Nucleus accumbens (tissue), 56 donors: ENCODE measurements at places on chromosomes 2 and 18.

DNA sequence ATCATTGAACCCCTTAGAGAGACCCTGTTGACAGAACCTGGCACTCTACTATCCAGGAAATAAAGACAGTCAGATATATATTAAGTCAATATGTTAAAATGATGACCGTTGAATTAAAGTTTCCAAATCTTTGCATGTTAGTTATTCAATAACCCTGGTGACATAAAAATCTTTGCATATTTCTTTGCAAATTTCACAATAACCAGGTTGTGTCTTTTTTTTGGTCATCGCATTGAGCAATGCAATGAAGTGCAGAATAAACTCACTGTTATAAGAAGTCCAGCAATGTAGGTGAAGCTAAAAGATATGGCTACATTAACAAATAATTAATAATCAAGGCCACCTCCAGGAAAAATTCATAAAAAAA, 596.9 kb downstream of the NYAP2 start:
- DNase-seq = no peak

- no peak for DNase-seq
Measured at GRCh38 chr2:241412144-241412543, 56.1 kb downstream of the FARP2 start.

- DNase-seq = no peak
Measured at GRCh38 chr2:46506131-46506706, 26.9 kb downstream of the TMEM247 start.

- DNase-seq = no peak
Measured at GRCh38 chr2:197908156-197908555, 103.8 kb downstream of the PLCL1 start.

GRCh38 chr2:204353823-204354222, 191.5 kb upstream of the PARD3B start:
- no peak for DNase-seq

GRCh38 chr18:24470022-24470618, 9.7 kb downstream of the HRH4 start:
- no peak for DNase-seq

DNA sequence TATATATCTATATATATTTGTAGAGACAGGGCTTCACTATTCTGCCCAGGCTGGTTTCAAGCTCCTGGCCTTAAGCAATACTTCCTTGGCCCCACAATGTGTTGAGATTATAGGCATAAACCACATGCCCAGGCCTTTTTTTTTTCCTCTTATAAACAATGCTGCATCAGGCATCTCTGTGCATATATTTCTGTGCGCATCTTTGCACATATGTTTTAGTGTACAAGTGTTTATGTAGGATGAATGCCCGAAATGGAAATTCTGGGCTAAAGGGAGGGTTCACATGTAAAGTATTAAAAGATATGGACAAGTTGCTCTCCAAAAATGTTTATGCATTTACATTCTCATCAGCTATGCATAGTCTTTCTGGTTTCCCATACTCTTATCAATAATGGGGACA, 183.2 kb upstream of the SPRED2 start:
- no peak for DNase-seq

DNA sequence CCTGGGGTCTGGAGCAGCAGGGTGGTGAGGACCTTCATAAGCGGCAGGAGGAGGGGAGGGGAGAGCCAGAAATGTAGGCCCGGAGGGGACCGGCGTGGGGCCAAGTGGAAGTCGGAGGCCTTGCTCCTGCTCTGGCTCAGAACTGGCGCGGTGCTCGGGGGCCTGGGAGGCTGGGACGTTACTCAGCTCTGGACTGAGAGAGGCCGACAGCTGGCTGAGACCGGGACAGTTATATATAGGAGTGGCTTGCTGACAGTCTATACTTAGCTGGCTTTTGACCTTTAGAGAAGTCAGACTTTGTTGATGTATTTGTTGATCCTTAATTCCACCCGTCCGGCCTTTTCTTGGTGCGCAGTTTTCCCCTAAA, 15.7 kb downstream of the IGFBP5 start:
- DNase-seq = no peak

- DNase-seq = no peak
Measured at GRCh38 chr2:157087373-157088002, 170.0 kb upstream of the GALNT5 start.

DNA sequence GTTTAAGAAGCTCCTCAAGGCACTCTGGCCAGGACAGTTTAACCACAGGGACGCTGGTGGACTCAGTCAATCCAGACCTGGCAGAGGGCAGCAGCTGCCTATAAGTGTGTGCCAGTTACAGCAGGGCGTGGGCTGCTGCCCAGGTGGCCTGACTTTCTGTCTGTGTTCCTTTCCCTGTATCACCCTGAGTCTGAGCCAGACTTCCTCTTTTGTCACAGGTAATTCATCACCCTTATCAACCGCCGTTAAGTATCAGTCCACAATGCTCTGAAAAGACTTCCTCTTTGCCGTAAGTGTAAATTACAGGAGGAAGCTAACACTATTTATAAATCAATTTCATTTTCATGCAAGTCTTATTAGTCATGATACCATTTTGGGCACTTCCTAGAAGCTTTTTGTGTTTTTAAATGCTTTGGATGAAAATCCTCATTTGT, 7.0 kb downstream of the LPIN1 start:
- DNase-seq = no peak

DNA sequence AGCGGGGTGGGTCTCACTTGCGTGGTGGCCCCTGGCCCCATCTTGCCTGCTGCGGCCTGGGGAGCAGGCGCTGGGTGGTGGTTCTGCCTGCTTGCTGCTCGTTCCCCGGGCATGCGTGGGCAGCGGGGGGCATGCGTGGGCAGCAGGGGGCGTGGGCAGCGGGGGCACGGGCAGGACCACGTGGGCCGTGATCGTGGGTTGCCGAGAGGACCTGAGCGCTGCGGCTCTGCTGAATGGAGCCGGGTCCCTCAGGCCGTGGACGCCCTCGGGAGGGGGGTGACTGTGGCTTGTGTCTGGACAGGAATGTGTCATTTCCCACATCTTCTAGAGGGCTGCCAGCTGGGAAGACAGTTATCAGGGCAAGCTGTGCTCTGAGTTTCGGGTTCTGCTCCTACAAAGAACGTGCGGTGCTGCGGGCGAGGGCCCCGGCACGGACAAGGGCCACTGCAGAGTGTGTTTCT, 8.3 kb upstream of the GAL3ST2 start:
- no peak for DNase-seq

- no peak for DNase-seq
Measured at GRCh38 chr2:54444503-54444902, 11.6 kb upstream of the SPTBN1 start.

DNA sequence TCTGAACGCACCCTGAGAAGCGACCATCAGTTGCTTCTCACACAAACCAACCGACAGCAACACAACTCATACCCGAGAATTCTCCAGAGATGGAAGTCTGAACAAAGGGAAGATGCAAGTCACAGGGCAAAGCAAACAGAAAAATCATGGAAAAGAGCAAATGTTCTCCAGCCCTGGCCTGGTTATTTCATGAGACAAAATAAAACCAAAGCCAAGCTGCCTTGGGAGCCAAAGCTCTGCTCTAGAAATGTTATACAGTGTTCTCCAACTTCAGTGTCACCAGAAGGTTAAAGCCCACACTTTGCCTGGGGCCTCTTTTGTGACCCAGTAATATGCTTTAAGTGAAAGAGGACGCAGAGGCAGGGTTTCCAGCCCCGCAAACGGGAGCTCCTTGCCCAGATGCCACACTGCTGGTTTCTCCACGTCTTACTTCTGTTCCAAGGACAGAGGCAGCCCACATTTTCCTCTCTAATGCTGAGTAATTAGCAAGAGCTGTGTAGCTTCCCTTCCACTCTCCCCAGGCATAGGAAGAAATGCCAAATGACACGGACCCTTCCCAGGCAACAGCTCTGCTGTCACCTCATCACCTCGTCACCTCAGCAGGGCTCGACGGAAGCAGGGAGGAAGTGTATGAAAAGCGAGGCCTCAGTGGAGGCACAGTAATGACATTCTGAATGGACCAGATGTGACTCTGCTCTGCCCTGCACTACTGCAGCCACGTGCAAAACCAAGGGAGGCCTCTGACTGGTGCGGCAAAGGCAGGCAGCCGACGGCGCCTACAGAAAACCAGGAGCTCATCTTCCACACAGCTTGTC, 64.7 kb downstream of the FBXO15 start:
- DNase-seq = no peak

DNA sequence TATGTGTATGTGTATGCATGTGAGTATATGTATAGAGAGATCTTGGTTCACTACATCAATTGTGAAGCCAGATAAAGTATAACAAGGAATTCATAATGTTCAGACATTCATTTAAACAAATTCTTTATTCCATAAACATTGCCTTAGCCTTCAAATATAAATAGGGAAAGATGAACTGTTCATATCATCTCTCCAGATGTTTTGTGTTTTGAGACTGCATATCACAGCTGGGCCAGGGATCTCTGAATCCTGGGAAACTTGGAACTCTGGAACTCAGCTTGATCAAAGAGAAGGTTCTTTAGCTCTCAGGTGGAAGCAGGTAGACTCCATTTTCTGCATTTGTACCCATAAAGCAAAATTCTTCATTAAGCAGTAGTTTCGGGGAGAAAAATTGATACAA, 272.6 kb upstream of the ETAA1 start:
- no peak for DNase-seq

GRCh38 chr2:35973737-35974132, 381.8 kb upstream of the CRIM1 start:
- no peak for DNase-seq

DNA sequence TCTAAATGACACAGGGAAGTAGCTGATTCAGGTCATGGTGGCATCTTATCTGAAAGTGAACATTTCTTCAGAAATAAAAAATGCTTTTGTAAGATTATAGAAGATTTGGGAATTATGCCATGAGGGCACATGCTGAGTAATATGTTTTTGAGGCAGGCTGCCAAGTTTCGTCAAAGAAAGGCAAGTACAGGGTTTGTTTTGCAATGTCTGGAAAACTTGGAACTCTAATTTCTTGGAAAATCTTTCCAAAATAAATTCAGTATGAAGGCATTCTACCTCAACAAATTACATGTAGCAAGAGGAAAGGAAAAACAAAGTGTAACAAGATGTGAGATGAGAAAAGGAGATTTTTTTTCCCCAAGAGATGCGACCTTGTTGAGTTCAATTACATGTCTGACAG, 167.7 kb downstream of the PLCL1 start:
- DNase-seq = no peak

- no peak for DNase-seq
Measured at GRCh38 chr2:228690681-228691080, 509.2 kb upstream of the SPHKAP start.

- DNase-seq = no peak
Measured at GRCh38 chr2:120301284-120301683, 44.7 kb upstream of the INHBB start.

- DNase-seq = no peak
Measured at GRCh38 chr2:1518867-1519530, 105.7 kb downstream of the TPO start.

- no peak for DNase-seq
Measured at GRCh38 chr2:230938516-230939065, 13.5 kb upstream of the GPR55 start.

GRCh38 chr2:233092432-233093165, 32.5 kb downstream of the INPP5D start:
- DNase-seq = no peak

- no peak for DNase-seq
Measured at GRCh38 chr2:46482490-46482889, 3.1 kb downstream of the TMEM247 start.

GRCh38 chr2:63881205-63881604, 39.5 kb downstream of the UGP2 start:
- DNase-seq = no peak

DNA sequence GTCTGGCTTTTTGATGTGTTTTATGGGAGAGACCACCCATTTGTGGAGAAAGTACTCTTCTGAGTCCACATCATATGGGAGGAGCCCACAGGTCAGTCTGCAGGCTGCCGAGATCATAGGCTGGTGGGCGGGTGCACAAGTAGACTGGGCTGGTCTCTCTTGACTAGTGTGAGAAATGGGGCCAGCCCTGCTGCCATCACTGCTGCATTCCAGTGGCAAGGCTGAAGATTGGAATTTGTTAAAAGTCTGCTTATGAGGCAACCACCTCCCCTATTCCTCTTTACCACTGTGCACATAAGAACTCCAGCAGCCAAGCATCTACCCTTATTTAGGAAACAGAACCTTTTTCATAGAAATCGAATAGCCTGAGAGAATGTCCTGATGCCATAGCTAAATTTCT, 200.7 kb downstream of the DIS3L2 start:
- no peak for DNase-seq

DNA sequence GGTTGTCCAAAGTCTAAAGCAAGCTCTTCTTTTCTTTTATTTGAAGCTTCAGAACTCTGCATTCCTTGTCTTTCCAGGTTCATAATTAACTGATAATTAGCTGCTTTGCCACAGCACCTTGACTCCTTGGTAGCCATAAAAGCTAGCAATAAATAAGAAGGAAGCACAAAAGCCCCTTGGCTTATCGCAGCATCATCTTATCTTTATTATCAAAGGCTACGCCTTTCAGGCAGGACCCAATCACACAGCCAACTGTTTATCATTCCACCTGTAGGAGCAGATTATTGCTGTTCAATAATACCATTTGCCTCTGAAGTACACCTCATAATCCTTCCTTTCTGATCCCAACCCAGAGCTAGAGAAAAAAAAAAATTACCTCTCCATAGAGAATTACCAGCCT, 489.2 kb downstream of the SATB2 start:
- DNase-seq = no peak

DNA sequence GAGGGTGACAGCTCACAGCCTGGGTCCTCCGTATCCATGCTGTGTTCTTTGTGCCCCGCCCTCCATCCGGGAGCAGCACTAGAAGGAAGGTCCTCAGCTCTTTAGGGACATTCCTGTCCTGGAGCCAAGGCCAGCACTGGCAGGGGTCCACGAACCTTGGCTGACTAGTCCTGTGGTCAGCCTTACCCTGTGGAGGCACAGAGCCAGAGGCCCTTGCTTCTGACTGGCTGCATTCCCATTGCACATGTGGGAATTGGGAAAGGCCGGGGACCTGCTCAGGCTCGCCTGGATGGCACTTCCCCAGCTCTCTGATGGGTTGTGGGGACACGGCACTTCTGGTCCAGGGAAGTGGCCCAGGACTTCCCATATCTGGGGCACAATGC, 24.9 kb upstream of the RHOB start:
- no peak for DNase-seq

DNA sequence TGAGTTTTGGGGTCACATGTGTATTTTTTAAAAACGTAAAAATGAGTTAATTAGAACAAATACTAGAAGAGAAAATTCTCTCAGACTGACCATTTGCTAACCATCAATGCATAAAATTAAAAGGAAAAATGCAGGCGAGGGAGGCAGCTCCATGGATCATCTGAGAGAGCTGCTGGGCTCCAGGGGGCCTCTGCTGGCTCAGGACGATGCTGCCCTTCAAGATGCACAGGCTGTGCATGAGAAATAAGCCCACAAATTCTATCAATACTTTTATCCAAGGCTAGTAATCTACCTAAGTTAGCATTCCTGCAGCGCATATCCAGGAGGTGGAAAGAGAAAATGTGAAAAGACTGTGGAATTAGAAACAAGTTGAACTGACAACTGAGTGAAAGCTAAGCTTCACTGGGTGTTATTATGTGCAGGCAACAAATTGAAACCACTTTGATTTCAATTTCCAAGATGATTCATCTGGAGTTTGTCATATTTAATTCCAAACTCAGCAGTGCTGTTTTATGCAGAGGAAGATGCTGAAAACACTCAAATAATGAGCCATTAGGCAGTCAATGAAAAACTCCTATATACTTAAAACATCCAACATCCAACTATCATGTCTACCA, 261.1 kb downstream of the NBAS start:
- DNase-seq = no peak
